Left lung (tissue), 14 donors: ENCODE measurements at places on chromosomes 1 and 21. TPM values are rescaled to one million over a fixed set of nuclear protein-coding genes. Genes with fewer than 3 reads are reported as not detected.
A peak's percentile ranks its signal among the peaks of the same experiment; 100 is the strongest.

DNA sequence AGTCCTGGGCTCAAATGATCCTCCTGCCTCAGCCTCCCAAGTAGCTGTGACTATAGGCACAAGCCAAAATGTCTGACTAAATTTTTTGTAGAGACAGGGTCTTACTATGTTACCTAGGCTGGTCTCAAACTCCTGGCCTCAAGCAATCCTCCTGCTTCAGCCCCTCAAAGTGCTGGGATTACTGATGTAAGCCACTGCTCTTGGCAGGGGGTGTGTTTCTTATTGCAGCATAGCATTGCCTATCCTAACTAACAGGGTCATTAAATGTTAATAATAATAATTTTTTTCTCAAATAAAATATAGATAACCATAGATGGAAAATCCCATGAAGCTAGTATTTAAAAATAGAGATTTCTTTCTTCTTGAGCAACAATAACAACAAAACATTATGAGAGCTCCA lies 52.4 kb downstream of the EXO1 start:
- no peaks in the 10 kb centered on the region for H3K4me1 ChIP-seq
- no peaks in the 10 kb centered on the region for H3K36me3 ChIP-seq
- DNase-seq = no peak
- H3K27me3 ChIP-seq = no peaks in the 10 kb centered on the region
- no peak overlapping the region for H3K4me3 ChIP-seq

DNA sequence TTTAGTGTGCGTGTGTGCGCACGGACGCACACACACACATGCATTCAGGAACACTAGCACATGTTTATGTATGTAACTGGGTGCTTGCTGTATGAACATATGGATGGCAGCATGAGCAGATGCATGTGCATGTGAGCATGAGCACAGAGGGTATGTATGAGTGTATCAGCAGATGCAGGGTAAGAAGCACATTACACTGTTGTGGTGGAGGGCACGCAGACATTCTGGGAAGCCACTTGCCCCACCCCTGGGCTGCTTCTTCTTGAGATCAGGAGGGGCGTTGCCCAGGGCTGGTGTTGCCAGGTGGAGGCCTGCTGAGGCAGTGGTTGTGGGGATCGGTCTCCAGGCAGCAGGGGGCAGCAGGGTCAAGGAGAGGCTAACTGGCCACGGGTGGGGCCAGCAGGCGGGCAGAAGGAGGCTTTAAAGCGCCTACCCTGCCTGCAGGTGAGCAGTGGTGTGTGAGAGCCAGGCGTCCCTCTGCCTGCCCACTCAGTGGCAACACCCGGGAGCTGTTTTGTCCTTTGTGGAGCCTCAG lies 3.9 kb upstream of the P3R3URF start:
- DNase-seq = peak; percentile 86
- H3K4me3 ChIP-seq = no peak overlapping the region
- no peaks in the 10 kb centered on the region for H3K36me3 ChIP-seq
- H3K4me1 ChIP-seq = peaks cover 23% of the 10 kb centered on the region
- no peak overlapping the region for H3K27ac ChIP-seq

DNA sequence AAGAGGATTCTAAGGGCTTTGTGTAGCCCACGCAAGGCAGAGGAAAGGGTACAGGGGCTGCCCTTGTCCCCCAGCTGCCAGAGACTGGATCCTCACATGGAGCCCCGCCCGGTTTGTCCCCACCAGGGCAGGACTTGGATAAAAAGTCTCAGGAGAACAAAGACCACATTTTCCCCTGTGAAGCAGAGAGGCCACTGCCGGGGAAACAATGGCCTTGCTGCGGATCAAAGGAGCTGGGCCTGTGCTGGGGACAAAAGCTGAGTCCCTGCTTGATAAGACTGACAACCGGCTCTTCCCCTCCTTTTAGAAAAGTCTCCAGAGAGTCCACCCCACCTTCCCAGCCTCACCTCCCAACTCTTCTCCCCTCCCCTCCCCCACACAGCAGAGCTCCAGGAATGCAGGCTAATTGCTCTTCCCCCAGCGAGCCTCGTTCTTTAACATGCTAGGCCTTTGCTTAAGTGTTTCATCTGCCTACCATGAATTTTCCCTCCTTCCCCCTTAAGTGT lies 142.4 kb downstream of the PLPP3 start:
- H3K27ac ChIP-seq = no peak overlapping the region

Gene KCND3
- total RNA-seq = 8.2 TPM

DNA sequence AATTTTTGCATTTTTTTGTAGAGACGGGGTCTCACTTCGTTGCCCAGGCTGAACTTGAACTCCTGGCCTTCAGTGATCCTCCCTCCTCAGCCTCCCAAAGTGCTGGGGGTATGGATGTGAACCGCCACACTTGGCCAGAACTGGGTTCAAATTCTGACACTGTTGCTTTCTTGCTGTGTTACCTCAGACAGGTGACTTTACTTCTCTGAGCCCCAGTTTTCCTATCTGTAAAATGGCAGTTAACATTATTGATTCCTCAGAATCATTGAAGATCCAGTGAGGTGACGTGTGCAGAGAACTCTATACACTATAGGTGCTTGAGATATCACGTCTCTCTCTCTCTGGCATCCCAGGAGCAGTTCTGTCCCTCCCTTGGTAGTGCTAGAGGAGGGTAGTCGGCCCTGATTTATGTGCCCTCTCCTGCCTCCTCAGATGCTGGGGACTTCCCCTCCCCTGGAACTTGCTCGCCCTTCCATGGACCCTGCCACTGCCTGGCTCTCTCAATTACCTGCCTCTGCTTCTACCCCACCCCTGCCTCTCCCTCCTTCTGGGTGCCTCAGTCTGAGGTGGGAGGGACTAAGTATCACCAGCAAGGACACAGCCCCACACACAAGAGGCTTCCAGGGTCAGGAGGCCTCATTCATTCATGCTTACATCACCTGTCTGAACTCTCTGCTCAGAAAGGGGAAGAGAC lies 2.8 kb upstream of the HPCA start:
- DNase-seq = no peak
- no peak overlapping the region for H3K4me3 ChIP-seq
- no peaks in the 10 kb centered on the region for H3K4me1 ChIP-seq
- H3K27me3 ChIP-seq = peaks cover 65% of the 10 kb centered on the region
